ENCODE measurements at places on chromosomes 2 and 18.

GRCh38 chr18:26970637-26971036 is 105.1 kb upstream of the AQP4 start:
- DNase-seq, result no peak

DNA sequence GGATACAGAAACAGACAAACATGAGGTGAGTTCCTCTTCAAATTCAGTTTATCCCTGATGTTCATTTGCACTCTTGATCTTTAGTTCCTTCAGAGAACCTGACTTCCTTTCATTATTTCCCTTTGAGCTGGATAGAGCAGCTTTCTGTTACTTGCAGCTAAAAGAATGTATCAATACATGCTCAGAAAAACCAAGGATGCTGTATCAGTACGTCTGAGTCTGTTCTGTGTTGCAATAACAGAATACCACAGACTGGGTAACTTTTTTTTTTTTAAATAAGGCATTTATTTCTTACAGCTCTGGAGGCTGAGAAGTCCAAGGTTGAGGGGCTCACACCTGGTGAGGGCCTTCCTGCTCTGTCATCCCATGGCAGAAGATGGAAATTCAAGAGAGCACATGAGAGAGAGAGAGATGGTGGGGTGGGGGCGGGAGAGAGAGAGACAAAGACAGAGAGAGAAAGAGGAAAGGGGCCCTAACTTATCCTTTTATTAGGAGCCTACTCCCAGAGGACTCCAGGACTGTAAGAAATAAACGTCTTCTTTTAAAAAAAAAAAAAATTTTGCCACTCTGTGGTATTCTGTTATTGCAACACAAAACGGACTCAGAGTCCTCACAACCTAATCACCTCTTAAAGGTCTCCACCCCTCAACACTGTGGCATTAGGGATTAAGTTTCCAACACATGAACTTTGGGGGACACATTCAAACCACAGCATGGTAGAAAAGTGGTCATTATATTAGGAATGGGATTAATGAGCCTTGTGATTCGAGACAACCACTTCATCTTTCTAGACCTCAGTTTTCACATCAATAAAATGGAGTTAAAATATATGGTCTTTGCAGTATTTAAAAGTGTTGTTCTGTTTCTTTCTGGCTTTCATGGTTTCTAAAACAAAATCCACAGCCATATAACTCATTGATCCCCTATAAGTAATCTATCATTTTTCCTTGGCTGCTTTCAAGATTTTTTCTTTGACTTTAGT is 18.4 kb upstream of the SELENOI start:
- DNase-seq, result no peak

GRCh38 chr18:9804517-9805104 is 81.2 kb upstream of the TXNDC2 start:
- DNase-seq, result no peak

DNA sequence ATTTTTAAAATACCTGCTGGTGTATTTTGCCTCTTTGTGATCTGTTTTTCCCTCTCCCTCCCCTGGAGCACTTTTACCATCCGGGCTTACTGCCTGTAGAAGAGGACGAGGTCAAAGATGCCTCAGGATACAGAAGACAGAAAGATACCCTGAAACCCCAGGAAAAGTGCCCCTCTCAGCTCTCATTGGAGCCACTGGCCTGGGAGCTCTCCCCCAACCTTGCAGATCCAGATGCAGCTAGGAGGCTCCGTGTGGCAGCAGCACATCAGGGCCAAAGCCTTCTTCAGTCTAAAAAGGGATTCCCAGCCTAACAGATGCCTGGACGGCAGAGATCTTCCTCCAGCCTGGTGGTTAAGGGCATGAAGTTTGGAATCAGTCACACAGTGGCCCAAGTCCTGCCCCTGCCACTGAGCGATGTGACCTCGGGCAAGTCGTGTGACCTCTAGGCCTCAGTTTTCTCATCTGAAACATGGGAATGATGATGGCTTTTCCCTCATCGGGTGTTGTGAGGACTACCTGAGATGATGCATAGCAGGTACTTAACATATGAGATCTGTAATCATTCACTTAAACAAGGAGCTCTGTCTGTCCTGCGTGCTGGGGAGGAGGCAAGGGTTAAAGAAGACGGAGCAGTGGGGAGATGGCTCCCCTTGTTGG is 239.4 kb downstream of the DYSF start:
- DNase-seq, result no peak

GRCh38 chr2:239058766-239059165 is 210.9 kb downstream of the TWIST2 start:
- no peak for DNase-seq

DNA sequence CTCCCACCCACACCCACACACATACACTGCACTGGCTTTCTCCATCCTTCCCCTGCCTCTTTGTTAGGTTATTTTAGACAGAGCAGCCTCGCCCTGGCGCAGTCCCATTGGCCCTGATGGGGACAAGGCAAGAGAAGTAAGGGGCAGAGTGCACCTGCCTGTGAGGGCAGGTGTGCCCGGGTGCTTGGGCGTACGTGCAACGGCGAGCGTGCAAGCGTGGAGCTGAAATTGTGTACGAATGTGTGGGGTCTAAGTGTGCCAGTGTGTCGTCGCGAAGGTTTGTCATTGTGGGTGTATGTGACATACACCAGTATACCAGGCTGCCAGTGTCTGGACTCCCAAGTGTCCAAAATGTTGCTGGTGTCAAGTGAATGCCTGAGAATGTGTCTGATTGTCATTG is 544 bp downstream of the LRATD1 start:
- DNase-seq, result no peak

DNA sequence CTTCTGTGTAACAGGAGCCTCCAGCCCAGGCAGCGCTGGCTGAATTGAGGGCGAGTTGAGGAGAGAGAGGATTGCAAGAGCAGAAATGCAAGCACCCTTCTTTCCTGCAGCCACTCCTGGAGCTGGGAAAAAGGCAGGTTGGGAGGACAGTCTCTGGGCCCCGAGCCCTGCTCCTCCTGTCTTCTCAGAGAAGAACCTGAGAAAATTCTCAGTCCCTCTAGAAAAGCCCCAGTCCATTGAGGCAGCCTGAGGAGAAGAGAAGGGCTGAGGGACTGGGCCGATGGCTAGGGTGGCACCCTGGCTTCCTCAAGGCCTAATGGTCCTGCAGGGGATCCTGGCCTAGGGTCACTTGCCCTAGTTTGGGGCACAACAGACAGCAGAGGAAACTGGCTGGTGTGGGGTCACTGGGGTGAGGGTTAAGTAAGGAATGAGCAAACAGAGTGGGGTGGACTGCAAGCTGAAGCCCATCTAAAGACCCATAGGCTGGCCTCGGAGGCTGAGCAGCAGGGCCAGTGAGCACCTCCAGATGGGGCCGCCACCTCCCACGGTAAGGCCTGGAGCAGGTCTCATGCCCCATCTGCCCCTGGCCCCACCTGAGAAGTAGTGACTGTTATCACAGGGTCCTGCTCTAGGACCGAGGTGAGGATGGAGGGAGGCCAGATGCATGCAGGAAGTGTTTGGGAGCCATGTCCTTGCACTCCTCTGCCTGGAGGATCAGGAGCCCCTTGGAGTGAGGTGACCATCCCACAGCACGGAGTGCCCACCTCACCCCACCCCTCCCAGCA is 12.4 kb downstream of the CIB4 start:
- no peak for DNase-seq

DNA sequence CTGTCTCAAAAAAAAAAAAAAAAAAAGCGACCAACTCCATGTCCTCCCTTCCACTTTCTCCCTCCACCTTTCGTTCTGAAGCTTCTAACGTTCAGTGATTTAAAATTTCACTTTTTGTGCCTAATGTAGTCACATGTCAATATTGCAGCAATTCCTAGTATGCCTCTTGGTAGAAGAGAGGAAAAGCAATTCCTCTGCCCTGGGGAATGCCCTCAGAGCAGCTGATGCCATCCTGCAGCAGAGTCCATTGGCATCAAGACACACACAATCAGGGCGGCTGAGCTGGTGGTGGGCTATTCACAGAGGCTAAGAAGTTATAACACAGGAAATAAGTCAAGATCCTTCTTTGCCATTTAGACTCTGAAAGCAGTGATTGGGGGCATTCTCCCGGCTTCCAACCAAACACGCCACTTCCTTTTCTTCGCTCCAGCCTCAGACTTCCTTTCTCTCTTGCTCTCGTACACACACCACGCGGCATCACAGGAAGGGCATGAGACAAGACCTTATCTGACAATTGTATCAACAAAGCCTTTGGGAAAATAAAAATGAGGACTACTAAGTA is 71.9 kb downstream of the MOGAT1 start:
- no peak for DNase-seq

- DNase-seq, result no peak
Measured at GRCh38 chr2:168910330-168910729, 9.2 kb downstream of the G6PC2 start.

Measured in T-helper 2 cell (primary cell).